Right ventricle myocardium superior (tissue), 1 donor: ENCODE measurements at places on chromosomes 1 and 21.

DNA sequence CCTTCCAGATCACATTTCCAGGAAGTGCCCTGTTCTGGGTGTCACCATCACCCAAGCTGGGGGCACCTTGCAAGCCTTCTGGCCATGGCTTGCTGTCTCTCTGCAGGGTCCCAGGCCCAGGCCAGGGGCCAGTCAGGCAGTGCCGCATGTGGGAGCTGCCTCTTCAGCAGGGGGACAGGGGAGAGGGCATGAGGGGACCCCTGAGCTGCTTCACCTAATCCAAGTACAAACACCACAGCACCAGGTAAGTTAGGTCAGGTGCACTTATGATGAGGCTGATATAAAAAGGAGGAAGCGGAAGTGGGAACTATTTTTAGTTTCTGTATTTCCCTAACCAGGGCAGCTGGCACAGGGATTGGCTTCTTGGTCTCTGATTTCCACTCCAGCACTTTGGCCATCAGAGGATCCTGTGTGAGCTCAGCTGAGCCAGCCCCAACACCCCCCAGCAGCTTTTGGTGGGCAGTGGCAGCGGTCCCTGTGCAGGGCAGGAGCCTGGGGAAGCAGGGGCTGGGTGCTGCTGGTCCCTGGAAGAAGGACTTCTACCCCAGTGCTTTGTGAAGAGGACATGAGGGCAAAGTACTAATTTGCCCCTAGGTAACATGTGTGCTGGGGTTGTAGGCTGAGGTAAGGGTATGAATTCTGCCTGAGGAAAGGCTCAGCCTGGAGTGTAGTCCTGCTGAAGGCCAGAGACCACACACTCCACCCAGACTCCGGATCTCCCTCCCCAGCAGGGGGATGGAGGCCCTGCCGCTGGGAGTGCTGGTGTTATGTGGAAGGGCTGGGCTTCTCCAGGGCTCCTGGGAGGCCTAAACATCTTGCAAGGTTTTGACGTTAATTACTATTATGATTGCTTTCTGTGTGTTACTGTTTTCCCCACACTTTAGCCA, 3.3 kb upstream of the PCBP3 start:
- no peak for DNase-seq

GRCh38 chr1:15218287-15219279, 28.4 kb upstream of the FHAD1 start:
- no peak for DNase-seq

DNA sequence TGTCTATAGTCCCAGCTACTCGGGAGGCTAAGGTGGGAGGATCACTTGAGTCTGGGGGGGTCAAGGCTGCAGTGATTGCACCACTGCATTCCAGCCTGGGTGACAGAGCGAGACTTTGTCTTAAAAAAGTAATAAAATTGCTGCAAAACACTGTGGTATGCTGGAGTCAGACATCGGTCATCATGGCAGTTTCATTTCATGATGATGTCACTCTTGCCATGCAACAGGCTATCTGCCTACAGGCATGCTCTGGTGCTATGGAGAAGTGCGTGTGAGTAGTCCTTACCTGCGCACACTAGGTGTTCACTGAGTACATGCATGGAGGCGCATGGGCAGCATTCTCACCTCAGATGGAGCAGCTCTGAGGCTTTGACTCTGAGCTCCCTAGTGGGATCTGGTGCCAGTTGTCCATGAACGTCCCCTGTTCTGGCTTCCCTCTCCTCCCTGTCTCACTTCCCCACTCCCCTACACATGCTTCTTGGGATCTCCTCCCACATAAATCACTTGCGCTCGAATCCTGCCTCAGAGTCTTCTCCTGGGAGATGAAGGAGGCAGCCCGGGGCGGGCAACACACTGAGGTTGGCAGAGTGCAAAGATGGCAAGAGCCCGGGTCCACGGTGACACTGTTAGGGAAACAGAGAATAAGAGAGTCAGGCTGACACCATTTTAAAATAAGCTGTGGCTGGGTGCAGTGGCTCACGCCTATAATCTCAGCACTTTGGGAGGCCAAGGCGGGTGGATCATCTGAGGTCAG, 10.4 kb upstream of the CELA3B start:
- DNase-seq = no peak

GRCh38 chr1:160891474-160891873, 6.5 kb upstream of the ITLN1 start:
- no peak for DNase-seq

- no peak for DNase-seq
Measured at GRCh38 chr1:161307230-161307768, 2.5 kb downstream of the MPZ start.

- DNase-seq = no peak
Measured at GRCh38 chr1:82177192-82177591, 376.5 kb downstream of the ADGRL2 start.

DNA sequence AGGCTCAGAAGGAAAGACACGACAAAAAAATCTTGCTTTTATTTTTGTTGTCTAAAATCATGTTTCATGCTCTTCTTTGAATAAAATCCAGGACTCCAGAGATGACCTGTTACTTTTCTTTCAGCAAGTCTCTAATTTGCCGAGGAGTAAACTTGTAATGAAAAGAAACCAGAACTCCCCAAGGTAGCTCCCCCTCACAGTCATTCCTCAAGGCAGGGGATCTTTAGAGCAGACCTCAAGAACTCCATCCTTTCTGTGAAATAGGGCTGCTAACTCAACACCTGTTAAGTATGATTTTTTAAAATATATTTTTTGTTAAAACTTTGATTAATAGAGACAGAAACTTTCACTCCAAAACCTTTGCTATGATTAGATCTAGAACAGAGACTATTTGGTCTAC, 82.7 kb upstream of the ABCD3 start:
- no peak for DNase-seq

DNA sequence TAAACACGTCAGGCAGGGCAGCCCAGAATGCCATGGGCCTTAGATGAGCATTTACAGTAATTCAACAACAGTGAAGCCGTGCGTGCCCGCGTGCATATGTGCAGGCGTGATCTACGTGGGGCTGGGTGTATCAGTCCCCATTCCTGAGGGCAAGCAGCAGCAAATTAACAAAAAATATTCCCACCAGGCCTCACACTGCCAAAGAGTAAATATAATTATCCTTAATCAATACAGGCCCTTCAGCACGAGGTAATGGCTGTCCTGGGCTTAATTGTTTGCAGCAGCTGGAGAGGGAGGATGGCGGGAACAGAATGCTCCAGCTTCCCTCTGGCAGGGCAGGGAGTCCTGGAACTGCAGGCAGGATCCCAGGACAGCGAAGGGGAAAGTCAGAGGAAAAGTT, 91.8 kb downstream of the DDX20 start:
- no peak for DNase-seq

- DNase-seq = peak; percentile 92
Measured at GRCh38 chr21:45292399-45293219, 4.9 kb upstream of the POFUT2 start.

DNA sequence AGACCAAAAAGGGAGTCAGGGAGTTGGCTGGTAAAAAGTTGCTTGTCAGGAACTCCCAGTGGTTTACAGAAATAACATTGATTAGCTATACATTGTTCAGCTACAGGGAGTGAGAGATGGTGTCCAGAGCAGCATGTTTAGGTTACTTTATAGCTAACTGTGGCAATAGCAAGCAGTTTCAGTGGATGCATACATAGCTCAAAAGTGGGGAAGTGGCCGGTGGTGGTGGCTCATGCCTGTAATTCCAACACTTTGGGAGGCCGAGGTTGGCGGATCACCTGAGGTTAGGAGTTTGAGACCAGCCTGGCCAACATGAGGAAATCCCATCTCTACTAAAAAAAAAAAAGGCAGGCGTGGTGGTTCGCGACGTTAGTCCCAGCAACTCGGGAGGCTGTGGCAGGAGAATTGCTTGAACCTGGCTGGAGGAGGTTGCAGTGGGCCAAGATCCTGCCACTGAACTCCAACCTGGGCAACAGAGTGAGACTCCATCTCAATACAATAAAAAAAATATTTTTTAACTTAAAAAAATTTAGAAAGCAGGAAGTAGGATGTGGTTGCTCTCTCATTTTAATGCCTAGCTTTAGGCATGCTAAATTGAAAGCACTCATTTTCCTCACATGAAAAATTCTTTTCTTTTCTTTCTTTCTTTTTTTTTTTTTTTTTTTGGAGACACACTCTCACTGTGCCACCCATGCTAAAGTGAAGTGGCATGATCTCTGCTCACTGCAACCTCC, 109.7 kb downstream of the PPIAL4G start:
- DNase-seq = no peak

GRCh38 chr1:201678264-201679101, 139.6 kb downstream of the NAV1 start:
- DNase-seq = no peak

GRCh38 chr1:93874025-93874651, 4.9 kb downstream of the DNTTIP2 start:
- no peak for DNase-seq

DNA sequence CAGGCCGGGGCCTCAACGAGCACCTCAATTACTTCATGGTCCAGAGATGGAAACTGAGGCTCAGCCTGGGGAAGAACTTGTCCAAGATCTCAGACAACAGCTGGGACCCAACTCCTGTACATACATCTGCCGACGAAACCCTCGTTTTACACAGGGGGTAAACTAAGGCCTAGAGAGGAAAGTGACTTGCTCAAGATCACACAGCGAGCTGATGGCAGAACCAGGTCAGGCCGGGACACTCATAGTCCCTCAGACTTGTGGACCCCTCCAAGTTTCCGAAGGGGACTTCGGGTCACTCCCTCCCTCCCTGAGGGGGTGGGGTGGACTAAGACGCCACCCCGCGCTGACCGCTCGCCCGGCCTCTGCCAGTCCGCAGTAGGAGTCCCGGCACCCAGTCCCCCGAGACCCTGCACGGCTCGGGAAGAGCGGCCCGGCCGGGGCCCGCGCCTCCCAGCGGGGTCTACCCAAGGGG, 430 bp downstream of the WASF2 start:
- DNase-seq = no peak

DNA sequence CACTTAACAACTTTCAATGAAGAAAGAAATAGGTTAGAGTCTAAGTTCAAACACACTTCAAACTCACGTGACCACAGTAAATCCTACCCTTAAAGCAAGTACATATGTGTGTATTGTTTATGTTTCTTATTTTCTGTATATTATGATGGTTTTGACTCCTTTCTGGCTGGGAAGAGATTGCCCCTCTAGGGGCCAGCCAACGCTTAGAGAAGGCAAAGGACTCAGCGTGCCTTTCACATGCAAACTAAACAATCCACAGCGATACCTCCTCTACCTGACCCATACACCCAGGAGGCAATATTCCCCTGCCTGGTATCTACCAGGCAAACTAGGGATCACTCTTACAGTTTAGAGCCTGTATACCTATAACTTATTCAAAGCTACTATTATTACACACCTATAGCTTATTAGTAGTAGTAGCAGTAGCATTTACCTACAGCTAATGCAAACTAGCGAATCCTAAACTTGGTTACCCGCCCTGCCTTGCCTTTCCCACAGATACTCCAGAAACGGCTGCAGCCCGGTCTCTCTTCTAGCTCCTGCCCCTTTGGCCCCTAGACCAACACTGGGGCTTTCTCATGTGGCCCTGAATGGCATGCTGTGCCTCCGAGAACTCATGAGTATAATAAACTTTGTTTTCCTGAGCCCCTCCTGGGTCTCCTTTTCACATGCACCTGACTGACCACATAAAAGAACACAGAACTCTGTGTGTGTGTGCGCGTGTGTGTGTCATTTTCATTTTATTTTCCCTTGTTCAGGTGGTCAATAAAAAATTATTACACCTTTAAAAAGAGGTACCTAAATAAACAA, 14.0 kb downstream of the NRIP1 start:
- DNase-seq = no peak

DNA sequence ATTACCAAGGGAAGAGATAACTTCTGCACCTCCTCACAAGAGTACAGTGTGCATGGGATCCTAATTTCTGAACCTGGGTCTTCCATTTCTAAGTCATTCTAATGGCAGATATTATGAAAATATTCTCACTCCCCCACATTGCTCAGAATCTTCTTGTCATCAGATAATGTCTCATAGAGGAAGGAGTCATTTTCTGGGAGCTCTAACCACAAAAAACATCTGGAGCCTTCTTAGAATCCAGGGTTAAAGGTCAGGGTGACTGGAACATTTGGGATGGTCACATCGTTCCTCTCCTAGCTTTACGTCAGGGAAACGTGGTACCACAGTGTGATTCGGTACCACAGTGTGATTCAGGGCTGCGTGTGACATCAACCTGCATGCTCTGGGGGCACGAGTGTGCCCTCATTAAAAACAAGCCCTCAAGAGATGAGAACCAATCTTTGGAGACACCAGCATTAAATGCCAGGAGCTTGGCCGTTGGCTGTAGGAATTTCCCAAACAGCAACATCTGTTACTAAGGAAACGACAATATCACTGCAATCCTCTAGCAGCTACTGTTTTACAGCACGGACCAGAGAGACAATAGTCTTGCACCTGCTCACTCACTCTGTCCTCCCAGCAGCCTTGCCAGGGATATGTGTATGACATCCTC, 179.1 kb downstream of the PSMG1 start:
- DNase-seq = no peak

DNA sequence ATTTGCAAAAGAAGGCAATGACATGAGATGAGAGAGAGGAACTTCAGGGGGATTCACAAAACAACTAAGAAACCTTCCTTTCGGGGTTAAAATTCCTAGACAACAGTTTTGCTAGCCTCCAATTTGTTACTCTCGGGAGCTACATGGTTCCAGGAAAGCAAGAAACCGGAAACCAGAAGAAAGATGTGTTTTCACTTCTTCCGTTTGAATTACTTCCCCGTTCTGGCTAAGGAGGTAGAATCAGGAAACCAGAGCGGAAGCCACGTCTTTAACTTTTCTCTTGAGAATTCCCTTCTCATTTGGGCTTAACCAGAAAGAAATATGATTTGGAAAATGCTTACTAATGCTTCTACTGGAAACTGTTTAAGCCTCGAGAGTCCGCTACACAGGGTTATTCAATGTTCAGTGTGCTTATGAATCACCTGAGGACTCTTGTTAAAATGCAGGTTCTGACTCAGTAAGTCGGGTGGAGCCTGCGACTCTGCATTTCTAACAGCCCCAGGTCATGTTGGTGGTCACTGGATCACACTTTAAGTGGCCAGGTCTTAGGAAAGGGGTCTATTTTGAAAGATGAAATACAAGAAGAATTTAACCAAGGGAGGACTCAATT, 43.5 kb upstream of the MCOLN3 start:
- DNase-seq = no peak

DNA sequence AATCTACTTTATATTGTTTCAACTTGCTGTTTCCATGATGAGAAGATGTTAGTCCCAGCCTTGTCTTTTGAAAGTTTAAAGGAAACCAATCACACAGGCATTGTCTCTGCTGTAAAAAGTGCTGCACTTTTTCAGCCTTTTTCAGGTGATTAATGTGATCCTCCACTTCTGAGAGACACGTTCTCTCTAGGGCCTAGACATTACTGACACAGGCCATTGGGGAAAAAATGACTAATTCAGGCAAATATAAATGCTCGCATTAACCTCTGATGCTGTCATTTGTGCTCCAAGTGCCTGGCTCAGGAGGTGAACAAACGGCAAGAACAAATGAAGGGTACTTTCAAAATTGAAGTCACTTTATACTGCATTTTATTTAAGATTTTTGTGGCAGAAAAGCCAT, 32.4 kb upstream of the RGS7 start:
- DNase-seq = no peak
